A549 treated with GW870086 at 1 μM for 4 hours (cell line): ENCODE measurements at places on chromosomes 6 and 20. TPM values are rescaled to one million over a fixed set of nuclear protein-coding genes. Genes with fewer than 3 reads are reported as not detected.

Gene NKAPL
- not detected in 5 replicates for total RNA-seq

Gene FGD2
- not detected in 5 replicates for total RNA-seq

Gene GMPR
- total RNA-seq, result 1.7 to 3.1 TPM (median 2.2 TPM) in 5 replicates

Gene SNAP91
- 0.10 to 0.30 TPM (median 0.20 TPM) in 4 of 5 replicates, not detected in the other for total RNA-seq

Gene LY6G6D
- not detected in 5 replicates for total RNA-seq

Gene RSPH9
- total RNA-seq, result 0.08 to 0.29 TPM (median 0.24 TPM) in 5 replicates

Gene TM9SF4
- 33.4 to 37.6 TPM (median 36.7 TPM) in 5 replicates for total RNA-seq

Gene EIF6
- 409 to 463 TPM (median 412 TPM) in 5 replicates for total RNA-seq

Gene SLC35F1
- 0.03 to 0.06 TPM in 2 of 5 replicates, not detected in the others for total RNA-seq

Gene MAVS
- total RNA-seq, result 17.4 to 24.6 TPM (median 23.0 TPM) in 5 replicates

Gene HMGN4
- total RNA-seq, result 55.9 to 81.2 TPM (median 80.0 TPM) in 5 replicates

Gene TFAP2A
- total RNA-seq, result 10.8 to 16.7 TPM (median 11.9 TPM) in 5 replicates

Gene ALDH8A1
- total RNA-seq, result 0.10 to 0.38 TPM (median 0.23 TPM) in 5 replicates

Gene CST5
- not detected in 5 replicates for total RNA-seq

Gene FOXS1
- 0.35 to 1.1 TPM (median 0.64 TPM) in 5 replicates for total RNA-seq

Gene OR2H1
- not detected in 5 replicates for total RNA-seq

Gene MOG
- total RNA-seq, result not detected in 5 replicates

Gene CST4
- not detected in 5 replicates for total RNA-seq

Gene PSORS1C2
- not detected in 5 replicates for total RNA-seq

Gene TXNDC5
- 129 to 154 TPM (median 147 TPM) in 5 replicates for total RNA-seq

Gene APOM
- total RNA-seq, result 2.6 to 4.5 TPM (median 3.1 TPM) in 5 replicates

Gene PACSIN1
- total RNA-seq, result 0.03 to 0.08 TPM (median 0.03 TPM) in 3 of 5 replicates, not detected in the others

Gene PAX1
- not detected in 5 replicates for total RNA-seq

Gene IL17A
- not detected in 5 replicates for total RNA-seq

Gene SLX4IP
- total RNA-seq, result 2.0 to 3.0 TPM (median 2.4 TPM) in 5 replicates

Gene SOBP
- total RNA-seq, result 0.69 to 1.3 TPM (median 0.84 TPM) in 5 replicates

Gene KCNK17
- total RNA-seq, result not detected in 5 replicates

Gene PDSS2
- total RNA-seq, result 5.1 to 6.6 TPM (median 5.9 TPM) in 5 replicates

Gene RAB44
- 0.02 to 0.06 TPM (median 0.05 TPM) in 4 of 5 replicates, not detected in the other for total RNA-seq

Gene ABHD16B
- not detected in 5 replicates for total RNA-seq

Gene DPPA5
- total RNA-seq, result not detected in 5 replicates

Gene FAM209B
- 0.21 to 0.72 TPM (median 0.48 TPM) in 5 replicates for total RNA-seq

Gene KIAA1755
- 0.13 to 0.18 TPM (median 0.14 TPM) in 4 of 5 replicates, not detected in the other for total RNA-seq

Gene TMEM217
- 0.33 to 1.7 TPM (median 0.72 TPM) in 5 replicates for total RNA-seq

Gene PLCB4
- 13.6 to 17.9 TPM (median 16.3 TPM) in 5 replicates for total RNA-seq

Gene KIAA0408
- total RNA-seq, result 6.8 to 8.2 TPM (median 7.4 TPM) in 5 replicates

Gene PAK5
- not detected in 5 replicates for total RNA-seq

Gene PLN
- not detected in 5 replicates for total RNA-seq

Gene CAGE1
- 0.20 TPM in 1 of 5 replicates, not detected in the others for total RNA-seq

Gene CNKSR3
- 6.3 to 9.3 TPM (median 7.8 TPM) in 5 replicates for total RNA-seq

Gene SASH1
- 2.2 to 3.3 TPM (median 2.8 TPM) in 5 replicates for total RNA-seq

Gene ADISSP
- 104 to 160 TPM (median 155 TPM) in 5 replicates for total RNA-seq

Gene PCED1A
- total RNA-seq, result 19.5 to 28.3 TPM (median 26.1 TPM) in 5 replicates

Gene HAO1
- not detected in 5 replicates for total RNA-seq

Gene GSTA3
- total RNA-seq, result not detected in 5 replicates

Gene CLPSL2
- 0.79 to 2.0 TPM (median 1.3 TPM) in 4 of 5 replicates, not detected in the other for total RNA-seq

Gene SMOC2
- total RNA-seq, result not detected in 5 replicates

Gene COL21A1
- total RNA-seq, result 0.51 to 2.4 TPM (median 0.76 TPM) in 5 replicates

Gene RAMACL
- total RNA-seq, result 0.09 to 0.43 TPM (median 0.13 TPM) in 4 of 5 replicates, not detected in the other

Gene ADTRP
- 0.38 to 0.71 TPM (median 0.58 TPM) in 4 of 5 replicates, not detected in the other for total RNA-seq

Gene AP5S1
- total RNA-seq, result 13.9 to 18.4 TPM (median 16.8 TPM) in 5 replicates

Gene SCUBE3
- 0.02 to 0.07 TPM (median 0.06 TPM) in 5 replicates for total RNA-seq

Gene SPTLC3
- total RNA-seq, result 0.06 to 0.21 TPM (median 0.09 TPM) in 3 of 5 replicates, not detected in the others

Gene PPIL6
- total RNA-seq, result 1.9 to 3.9 TPM (median 2.6 TPM) in 5 replicates

Gene TRAM2
- total RNA-seq, result 31.4 to 40.3 TPM (median 38.0 TPM) in 5 replicates

Gene USP49
- 0.93 to 1.2 TPM (median 0.97 TPM) in 5 replicates for total RNA-seq

Gene LHFPL5
- total RNA-seq, result 0.06 to 0.17 TPM (median 0.10 TPM) in 3 of 5 replicates, not detected in the others

Gene DEFB132
- total RNA-seq, result not detected in 5 replicates

Gene SENP6
- total RNA-seq, result 23.2 to 33.8 TPM (median 33.1 TPM) in 5 replicates
